Activated CD8-positive, alpha-beta T cell treated with anti-CD3 and anti-CD28 coated beads for 36 hours (primary cell): ENCODE measurements at places on chromosomes 5 and 9. TPM values are rescaled to one million over a fixed set of nuclear protein-coding genes. Genes with fewer than 3 reads are reported as not detected.

DNA sequence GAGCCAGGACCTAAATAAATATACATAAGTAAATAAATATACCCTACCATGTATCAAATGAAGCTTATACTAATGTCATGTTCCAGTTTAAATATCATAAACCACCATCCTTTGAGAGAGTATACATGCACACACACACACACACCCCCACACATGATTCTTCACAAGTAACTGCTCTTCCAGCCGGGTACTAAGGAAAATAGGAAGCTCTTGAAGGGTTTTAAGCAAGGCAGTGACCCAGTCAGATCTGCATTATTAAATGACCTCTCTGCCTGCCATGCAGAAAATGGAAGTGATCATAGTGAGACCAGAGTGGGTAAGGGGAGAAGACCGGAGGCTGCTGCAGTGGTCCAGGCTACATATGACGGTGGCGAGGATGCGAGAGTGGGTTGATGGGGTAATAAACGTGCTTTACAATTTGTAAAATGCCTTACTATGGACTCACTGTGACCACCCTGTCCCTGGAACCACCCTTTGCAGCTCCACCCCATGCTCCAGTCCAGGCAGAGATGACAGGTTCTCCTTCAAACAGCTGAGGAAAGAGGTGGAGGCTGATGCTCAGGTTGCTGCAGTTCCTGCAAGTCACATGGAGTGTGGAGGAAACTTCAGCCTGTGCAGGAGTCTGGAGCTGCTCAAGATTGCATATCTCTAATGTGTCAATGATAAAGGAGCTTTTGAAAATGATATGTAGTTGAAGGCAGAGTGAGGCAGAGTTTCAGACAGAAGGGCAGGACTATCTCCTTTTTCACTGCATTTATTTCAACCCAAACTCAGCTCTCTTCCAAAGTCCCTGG is 38.8 kb upstream of the NDFIP1 start:
- DNase-seq: no peak

The APBA1 gene
- 0.07 TPM for total RNA-seq

The GRXCR2 gene
- not detected for total RNA-seq

DNA sequence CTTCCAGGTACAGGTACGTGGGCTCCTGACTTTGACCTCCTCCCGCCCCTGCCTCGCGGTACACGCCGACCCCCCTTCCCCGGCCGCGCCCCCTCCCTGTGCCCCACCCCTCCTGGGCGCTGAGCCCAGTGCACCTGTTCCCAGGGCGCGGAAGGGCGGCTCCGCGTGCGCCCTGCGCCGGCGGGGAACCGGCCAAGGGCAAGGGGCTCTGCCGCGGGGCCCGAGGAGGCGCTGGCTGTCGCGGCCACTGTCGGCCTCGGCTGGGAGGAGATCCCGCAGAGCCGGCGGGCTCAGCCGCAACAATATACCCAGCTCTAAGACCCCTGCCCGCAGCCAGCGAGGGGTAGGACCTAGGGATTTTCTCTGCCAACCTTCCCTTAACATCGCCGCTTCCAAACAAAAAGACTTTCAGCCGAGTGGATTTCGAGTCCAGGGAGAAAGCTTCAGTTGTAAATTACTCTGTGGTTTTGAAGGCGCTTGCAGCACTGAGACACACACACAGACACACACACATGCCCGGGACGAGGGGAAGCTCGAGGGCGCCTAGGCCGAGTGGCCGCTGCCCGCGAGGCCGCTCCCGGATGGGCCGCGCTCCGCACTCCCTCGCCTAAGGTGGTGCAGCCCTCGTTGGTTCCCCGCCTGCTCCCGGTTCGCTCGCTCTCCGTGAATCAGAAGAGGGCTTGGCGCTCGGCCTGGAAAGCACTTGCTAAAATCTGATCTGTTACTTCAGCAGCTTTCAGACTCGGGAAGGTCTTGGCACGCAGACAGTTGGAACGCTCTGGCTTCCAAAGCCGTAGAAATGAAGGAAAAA is 1.2 kb downstream of the FGF18 start:
- DNase-seq: no peak

DNA sequence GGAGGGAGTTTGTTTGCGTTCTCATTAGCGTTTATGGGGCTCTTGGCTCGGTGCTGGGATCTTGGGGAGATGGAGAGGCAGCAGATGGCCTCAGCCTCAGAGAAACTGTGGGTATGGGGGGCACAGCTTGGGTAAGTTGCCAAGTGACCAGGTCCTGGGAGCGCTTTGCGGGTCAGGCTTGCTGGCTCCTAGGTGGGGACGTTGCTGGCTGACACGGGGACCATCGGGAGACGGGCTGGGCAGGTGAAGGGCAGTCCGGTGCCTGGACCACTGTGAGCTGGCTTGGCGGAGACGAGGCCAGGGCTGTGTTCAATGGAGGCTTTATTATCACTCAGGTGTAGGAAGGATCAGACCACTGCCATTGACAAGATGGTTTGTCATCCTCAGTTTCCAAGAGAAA is 30.0 kb downstream of the FGD3 start:
- DNase-seq: no peak

DNA sequence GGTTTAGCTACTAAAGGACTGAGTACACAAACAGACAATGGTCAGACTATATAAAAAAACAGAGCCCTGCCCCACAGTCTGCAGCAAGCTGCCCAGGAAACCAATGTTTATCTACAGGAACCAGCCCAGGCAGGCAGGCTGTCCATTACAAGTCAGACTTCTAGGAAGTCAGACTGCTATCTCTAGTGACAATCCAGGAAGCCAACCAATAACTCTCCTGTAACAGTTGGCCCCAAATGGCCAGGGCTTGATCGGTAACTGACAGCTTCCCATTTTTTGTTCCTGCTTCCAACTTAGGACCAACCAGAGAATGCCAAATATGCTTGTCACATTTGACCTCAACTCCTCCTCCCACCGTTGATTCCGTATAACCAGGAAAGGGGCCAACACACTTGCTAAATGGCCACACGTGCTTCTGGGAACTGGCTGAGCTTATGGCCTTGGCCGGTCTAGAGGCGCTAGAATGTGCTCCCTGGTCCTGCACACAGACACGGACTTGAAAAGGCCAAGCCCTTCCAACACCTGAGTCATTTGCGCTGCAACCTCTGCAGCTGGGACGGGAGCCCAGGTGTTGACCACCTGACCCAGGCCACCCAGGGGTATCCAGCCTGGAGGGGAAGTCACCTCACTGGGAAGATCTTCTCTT is 79.6 kb upstream of the CDK20 start:
- no peak for DNase-seq

The DMRT2 gene
- total RNA-seq: not detected
